ENCODE measurements at places on chromosomes 7 and 10.

DNA sequence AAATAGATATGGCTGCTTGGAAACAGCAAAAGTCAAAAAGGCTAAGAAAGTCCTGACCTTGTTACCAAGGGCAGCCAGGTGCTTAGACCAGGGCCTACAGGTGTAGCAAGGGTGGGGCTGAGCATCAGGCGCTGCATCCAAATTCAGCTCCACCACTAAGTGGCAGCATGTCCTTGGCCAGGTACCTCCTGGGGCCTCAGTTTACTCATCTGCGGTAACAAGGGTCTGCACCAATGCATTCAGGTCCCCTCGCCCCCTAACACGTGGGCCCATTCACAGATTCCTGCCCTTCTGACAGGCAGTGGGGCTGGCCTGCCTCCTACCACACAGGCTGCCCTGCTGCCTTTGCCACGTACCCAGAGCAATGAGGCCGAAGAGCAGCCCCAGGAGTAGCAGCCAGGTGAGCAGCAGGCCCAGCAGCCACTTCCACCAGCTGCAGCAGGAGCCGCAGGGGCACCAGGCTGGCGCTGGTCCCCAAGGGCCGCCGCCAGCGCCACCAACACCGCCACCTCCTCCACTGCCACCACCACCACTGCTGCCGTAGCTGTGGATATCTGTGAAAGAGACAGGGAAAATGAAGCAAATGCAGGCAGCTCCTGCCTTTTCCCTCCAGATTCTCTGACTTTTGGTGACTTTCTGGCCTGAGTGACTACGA, 28.9 kb downstream of the COL17A1 start:
- DNase-seq, result no peak

- DNase-seq, result no peak
Observed at GRCh38 chr7:76220185-76221057, 18.7 kb downstream of the SRRM3 start.

DNA sequence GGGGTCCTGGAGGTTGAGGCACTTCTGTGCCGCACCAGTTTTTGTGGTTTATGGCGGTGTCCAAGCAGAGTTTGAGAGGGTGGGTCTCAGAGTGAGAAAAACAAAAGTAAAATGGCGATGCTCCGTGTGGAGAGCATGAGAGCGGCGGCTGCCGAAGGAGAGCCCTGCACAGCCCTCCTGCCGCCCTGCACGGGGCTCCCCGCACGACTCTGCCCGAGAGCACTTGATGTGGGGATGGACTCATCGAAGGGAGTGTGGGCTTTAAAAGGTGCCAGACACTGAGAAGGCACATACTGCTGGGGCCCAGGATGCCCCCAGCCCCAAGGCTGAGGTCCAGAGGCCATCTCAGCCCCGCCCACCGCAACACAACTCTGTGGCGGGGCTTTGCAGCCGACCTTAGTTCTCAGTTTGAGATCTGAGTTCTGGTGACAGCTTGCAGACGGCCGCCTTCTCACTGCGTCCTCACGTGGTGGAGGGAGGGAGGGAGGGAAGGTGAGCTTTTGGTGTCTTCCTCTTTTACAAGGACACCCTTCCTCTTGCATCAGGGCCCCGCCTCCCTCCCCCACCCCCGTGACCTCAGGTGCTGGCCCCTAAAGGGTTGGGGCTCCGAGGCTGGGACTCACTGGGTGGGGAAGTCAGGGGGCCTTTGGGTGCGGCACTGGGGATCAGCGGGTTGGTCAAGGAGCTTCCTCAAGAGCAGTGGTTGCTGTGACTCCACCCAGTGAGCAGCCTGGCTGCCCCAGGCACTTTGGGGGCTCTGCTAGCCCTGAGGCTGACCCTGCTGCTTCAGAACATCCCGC, 69.1 kb downstream of the NKX6-2 start:
- no peak for DNase-seq

- no peak for DNase-seq
Observed at GRCh38 chr7:105202616-105203015, 186.1 kb downstream of the SRPK2 start.

DNA sequence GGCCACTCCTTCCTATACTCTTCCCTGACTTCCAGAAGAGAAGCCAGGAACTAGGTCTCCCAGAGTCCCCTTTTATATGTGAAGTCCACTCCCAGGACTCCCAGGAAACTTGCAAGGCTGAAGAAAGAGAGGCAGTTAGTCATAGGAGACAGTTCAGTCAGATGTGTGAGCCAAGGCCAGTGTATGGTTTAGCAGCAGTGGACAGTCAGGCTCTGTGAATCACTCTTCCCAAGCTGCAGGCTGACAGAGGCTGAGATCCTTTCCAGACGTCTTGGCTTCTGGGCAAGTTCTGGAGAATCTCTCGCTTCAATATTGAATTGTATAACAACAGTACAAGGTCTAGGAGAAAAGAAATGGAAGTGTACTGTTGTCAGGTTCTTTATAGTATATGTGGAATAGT, 26.9 kb downstream of the BLVRA start:
- no peak for DNase-seq

- DNase-seq, result no peak
Observed at GRCh38 chr7:117205873-117206272, 117.0 kb downstream of the WNT2 start.

- peak; percentile 71 for DNase-seq
Observed at GRCh38 chr10:133261726-133262325, 14.8 kb downstream of the ADAM8 start.

Data from stimulated activated CD8-positive, alpha-beta memory T cell treated with anti-CD3 and anti-CD28 coated beads, Interleukin-4, amount 100 ng/mL, for 4 hours (primary cell).